Ecto neural progenitor cell (in vitro differentiated cells): ENCODE measurements at places on chromosomes 13 and 19.

DNA sequence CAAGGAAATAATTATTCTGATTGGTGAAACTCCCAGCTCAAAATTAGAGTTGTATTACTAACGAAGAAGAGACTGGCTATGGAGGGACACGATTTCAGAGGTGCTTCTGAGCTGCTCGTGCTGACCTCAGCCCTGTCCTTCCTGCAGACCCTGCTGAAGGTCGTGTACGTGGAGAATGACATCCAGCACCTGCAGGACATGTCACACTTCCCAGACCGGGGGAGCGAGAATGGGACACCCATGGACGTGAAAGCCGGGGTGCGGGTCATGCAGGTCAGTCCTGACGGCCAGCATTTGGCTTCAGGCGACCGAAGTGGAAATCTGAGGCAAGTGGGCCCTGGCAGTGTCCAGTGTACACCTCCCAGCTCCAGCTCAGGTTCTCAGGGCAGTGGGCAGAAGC lies 28.0 kb upstream of the OVOL3 start:
- no peak for DNase-seq

DNA sequence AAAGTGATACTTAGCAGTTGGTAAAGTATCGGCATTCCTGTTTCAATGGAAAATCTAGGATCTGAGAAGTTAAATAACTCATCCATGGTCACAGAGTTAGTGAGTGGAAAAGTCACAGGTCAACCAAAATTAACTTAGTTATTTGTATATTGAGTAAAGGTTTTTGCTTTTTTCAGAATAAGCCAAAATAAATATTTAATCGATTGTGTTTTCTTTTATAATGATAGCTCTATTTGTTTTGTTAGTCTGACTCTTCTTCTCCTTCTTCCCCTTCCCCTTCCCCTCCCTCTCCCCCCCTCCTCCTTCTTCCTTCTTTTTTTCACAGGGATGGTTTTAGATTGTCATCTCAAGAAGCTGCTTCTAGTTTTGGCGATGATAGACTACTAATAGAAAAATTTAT lies 173.5 kb downstream of the PCCA start:
- no peak for DNase-seq

DNA sequence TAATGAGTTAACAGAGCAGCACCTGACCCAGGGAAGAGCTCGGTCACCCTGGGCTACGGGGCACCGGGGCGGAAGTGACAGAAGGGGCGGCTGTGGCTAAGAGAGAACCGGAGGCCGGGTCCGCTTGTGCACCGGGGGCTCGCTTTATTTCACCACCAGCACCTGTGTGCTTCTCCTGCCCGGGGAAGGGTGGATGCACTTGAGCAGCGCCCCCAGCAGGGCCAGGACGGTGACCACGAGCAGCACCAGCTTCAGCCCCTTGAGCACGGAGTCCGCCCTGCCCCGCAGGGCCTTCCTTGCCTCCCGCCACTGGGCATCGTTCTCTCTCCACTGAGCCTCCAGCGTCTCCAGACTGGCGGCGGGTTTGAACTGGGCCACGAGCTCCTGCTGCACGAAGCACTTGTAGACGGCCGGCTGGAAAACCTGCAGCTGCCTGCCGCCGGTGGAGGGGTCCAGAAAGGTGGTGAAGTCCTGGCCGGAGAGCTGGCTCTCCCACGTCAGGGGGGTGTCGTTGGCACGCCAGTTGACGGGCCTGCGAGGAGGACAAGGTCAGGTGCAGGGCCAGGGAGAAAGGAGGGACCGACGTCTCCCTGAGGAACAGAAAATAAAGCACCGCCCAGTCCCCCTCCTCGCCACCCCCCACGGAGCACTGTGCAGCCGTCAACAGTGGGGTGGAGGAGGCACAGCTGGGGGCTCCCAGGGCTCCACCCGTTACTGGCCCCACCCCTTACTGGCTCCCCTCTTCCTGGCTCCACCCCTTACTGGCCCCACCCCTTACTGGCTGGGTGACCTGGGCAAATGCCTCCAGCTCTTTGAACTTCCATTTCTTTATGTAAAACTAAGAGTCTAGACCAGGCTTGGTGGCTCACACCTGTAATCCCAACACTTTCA lies 3.6 kb downstream of the FAM187B start:
- DNase-seq, result peak; percentile 46

GRCh38 chr13:100552755-100553154 lies 35.8 kb downstream of the GGACT start:
- no peak for DNase-seq

GRCh38 chr19:3220576-3220975 lies 3.9 kb upstream of the CELF5 start:
- DNase-seq, result no peak

DNA sequence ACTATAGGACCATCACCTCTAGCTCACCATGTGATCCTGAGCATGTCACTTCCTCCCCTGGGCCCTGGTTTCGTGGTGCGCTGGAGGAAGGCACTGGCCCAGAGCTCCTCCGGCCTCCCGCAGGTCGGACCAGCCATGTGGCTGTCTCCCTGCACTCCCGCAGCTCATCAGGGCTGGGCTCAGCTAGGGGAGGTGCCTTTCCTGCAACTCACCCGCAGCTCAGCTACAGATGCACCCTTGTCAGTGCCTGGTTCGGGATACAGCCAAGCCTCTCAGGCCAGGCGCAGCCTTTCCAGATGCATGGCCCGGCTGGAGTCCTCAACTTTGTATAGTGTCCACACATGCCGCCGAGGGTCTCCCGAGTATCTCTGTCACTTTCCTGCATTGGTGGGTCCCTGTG lies 138.2 kb upstream of the VSTM2B start:
- no peak for DNase-seq

GRCh38 chr19:8206147-8207087 lies 2.8 kb upstream of the CERS4 start:
- DNase-seq, result no peak

GRCh38 chr19:43781630-43782310 lies 997 bp upstream of the KCNN4 start:
- no peak for DNase-seq

DNA sequence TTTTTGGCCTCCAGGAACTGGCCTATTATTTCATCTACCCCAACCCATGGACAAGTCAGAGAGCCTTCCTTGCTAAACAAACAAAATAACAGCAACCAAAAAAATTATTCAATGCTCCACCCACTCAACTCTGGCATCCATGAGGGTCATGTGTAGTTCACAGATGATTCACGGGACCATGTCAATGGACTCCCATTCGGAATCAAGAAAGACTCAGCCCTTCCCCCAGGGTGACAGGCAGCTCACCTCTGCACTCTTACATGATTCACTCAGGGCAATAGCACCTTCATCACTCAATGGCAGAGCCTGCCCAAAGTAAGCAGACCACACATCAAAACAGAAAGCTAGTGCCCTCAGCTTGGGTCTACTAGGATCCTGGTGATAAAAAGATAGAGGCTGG lies 14.3 kb upstream of the SCEL start:
- no peak for DNase-seq
